ENCODE measurements at places on chromosomes 12 and 14.

DNA sequence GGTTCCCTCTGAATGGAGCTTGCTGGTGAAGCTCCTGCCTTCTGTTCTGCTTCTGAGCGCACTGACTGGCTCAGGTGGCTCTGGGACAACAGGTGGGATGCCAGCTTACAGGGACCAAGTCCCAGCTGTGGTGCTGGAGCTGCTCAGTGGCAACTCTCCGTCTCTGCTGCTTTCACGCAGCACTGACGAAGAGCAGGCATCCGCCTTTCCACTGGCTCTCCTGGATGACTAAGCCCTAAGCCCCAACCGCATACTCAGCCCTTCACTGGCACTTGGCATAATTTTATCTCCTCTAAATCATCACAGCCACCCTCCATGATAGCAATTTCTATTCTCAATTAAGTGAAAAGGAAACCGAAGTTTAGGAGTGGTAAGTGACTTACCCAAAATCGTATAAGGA is 3.7 kb upstream of the RTL1 start:
- no peak for DNase-seq

DNA sequence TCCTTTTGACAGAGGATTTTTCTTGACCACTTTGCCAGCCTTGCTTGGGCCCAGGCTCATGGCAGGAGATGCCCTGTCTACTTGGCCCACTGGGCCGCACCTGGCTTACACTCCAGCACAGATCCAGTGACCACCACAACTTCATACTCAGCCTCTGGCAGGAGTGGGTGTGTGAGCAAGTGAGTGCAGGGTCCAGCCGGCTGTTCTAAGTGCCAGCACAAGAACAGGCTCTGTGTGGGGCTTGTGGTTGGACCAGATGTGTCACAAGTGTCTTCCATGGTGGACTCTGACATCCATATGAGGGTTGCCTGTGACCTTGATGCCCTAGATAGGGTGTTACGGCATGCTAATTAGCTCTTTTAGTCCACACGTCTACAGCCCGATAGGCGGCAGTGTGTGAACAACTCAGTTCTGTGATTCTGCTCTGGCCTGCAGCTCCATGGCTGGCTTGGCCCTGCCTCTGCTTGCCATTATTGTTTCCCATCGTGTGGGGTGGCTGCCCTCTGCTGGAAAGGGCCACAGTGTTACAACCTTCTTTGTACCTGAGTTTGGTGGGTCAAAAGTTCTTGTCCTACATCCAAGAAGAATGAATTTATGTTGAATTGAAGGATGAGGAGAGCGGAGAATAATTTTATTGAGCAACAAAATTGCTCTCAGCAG is 1089.1 kb downstream of the SLC6A15 start:
- no peak for DNase-seq

GRCh38 chr14:59274991-59275391 is 86.5 kb downstream of the DAAM1 start:
- DNase-seq, result no peak

DNA sequence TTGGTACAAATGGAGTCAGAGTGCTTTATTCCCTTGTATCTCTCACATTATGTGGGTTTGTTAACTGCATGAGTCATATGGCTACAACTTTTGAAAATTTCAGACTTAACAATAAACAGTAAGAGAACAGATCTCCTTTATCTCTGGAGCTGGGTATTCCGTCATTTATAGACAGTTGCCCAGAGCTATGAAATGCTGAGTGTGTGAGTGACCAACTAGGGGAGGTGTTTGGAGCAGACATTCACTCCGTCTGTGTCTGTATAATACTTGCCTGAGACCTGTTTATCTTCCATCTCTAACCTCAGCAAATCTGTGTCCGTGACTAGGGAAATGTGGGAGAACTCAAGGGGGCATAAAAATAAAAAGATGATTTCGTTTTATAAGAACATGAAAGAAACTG is 279.9 kb upstream of the FAR2 start:
- DNase-seq, result no peak

GRCh38 chr12:21751517-21751916 is 23.0 kb downstream of the KCNJ8 start:
- no peak for DNase-seq

All from stimulated activated naive CD4-positive, alpha-beta T cell treated with Interleukin-2 at 50 U/mL for 16 hours (primary cell).